Ureter (tissue), 1 donor: ENCODE measurements at places on chromosomes 13 and 19. TPM values are rescaled to one million over a fixed set of nuclear protein-coding genes. Genes with fewer than 3 reads are reported as not detected.

The CARS2 gene
- total RNA-seq = 86.7 TPM

The ZNF20 gene
- 2.6 TPM for total RNA-seq

The BCL3 gene
- total RNA-seq = 68.4 TPM

DNA sequence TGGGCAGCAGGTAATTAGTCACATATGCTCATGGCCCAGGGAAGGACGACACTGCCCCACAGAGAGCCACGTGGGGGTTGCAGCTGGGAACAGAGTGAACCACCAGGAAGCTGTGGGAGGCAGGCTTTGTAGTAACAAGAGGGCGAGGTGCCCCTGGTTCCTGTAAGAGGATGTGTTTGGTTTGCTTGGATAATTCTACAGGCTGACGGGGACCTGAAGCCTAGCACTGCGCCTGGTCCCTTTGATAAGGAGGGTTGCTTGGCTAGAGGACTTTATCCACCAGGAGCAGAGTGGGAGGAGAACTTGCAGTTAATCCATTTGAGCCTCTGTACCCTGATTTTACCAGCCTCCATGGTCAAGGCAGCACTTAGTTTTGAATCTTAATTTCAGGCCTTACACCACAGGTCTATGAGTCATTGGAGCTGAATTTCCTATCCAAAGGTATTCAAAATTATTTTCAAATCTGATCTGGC lies 67.4 kb upstream of the CLDN10 start:
- no peak for DNase-seq

The SBK2 gene
- not detected for total RNA-seq

The SLC1A6 gene
- total RNA-seq = 0.16 TPM

The ANKLE1 gene
- 0.23 TPM for total RNA-seq

The RNF113B gene
- total RNA-seq = not detected

- no peak for DNase-seq
Measured at GRCh38 chr19:49716154-49716553, 25.2 kb downstream of the CPT1C start.

DNA sequence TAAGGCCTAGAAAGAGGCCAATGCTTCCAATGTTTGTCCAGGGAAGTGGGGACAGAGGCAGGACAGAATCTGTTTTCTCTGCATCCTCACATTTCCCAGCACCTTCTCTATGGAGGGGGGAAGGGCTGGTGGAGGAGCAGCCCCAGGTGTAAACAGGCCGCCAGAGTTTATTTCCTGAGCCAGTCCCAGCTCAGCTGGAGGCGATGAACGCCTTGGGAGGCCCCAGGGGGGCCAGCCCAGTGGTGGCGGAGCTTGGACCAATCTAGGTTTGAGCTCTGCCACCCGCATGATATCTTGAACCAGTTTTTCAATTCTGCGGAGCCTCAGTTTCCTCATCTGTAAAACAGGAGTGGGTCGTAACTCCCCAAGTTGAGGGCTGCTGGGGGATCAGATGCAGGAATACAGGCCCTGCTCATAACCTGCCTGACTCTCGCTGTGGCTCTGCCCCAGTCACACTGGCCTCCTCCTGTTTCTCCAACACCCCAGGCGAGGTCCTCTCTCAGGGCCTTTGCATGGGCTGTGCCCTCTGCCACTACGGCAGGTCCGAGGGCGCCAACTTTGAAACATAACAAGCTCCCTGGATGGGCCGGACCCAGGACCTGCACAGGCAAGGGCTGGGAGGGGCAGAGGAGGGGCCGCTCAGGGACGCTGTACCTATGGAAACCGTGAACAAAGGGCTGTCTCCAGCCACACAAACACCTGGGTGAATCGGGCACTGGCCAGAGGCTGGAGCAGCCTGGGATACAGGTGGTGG lies 1.1 kb downstream of the TNFAIP8L1 start:
- no peak for DNase-seq
